Activated naive CD4-positive, alpha-beta T cell treated with anti-CD3 and anti-CD28 coated beads for 36 hours (primary cell): ENCODE measurements at places on chromosomes 2 and 18. TPM values are rescaled to one million over a fixed set of nuclear protein-coding genes. Genes with fewer than 3 reads are reported as not detected.

The GPR45 gene
- not detected for total RNA-seq

DNA sequence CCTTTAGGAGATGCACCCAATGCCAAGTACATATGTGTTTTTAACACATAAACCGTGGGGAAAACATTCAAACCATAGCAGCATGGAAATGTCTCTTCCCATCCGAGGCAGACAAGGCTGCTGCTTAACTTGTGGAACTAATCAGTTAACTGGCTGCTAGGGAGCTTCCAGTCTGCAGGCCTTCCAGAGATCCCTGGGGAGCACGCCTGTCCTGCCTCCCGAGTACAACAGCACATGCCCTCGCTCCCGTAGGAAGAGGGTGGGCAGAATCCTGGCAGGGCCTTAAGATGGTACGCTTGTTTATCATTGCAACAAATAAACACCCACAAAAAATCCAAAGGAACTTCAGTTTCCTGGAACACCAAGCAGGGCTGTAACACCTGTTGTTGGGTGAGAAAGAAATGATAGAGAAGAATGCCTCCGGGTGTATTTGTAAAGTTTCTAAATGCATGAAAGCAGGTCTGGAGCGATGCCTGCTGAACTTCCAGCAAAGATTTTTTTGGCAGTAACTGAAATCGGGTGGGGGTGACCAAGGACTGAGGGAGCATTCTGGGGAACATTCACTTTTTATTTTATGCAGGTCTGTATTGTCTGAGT, 56.2 kb downstream of the EDAR start:
- no peak for DNase-seq
- peaks cover 8% of the 10 kb centered on the region for H3K4me1 ChIP-seq
- no peaks in the 10 kb centered on the region for H3K36me3 ChIP-seq
- H3K27ac ChIP-seq: no peak overlapping the region

DNA sequence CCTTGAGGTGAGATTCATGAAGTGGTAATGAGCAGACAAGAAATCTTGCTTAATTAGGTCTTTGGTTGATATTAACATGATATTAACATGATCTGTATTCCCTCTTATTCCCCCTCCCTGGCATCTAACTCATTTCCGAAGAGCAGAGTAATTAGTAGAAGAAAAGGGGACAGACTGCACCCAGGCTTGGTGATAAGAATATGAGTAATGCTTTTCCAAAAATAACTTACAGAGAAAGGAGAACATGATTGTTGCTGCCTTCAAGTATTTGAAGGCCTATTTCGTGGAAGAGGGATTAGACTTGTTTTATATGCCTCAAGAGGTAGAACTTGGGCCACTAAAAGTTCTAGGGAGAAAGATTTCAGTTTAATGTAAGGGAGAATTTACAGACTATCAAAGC, 130.6 kb upstream of the ATP5MC3 start:
- DNase-seq: no peak
- H3K4me1 ChIP-seq: no peaks in the 10 kb centered on the region
- H3K36me3 ChIP-seq: no peaks in the 10 kb centered on the region
- no peaks in the 10 kb centered on the region for H3K27me3 ChIP-seq
- H3K4me3 ChIP-seq: no peak overlapping the region

GRCh38 chr18:59986139-59986538, 86.3 kb downstream of the PMAIP1 start:
- no peaks in the 10 kb centered on the region for H3K36me3 ChIP-seq
- DNase-seq: no peak
- H3K4me3 ChIP-seq: no peak overlapping the region
- H3K4me1 ChIP-seq: no peaks in the 10 kb centered on the region
- no peak overlapping the region for H3K27ac ChIP-seq

GRCh38 chr2:235599596-235600338, 105.9 kb downstream of the AGAP1 start:
- no peaks in the 10 kb centered on the region for H3K4me1 ChIP-seq
- DNase-seq: no peak
- no peaks in the 10 kb centered on the region for H3K36me3 ChIP-seq
- no peak overlapping the region for H3K27ac ChIP-seq

- no peaks in the 10 kb centered on the region for H3K36me3 ChIP-seq
- no peak overlapping the region for H3K4me3 ChIP-seq
- H3K4me1 ChIP-seq: peaks cover 8% of the 10 kb centered on the region
- H3K27ac ChIP-seq: no peak overlapping the region
These were observed 62.0 kb upstream of the ATL2 start for GRCh38 chr2:38438883-38439612.

DNA sequence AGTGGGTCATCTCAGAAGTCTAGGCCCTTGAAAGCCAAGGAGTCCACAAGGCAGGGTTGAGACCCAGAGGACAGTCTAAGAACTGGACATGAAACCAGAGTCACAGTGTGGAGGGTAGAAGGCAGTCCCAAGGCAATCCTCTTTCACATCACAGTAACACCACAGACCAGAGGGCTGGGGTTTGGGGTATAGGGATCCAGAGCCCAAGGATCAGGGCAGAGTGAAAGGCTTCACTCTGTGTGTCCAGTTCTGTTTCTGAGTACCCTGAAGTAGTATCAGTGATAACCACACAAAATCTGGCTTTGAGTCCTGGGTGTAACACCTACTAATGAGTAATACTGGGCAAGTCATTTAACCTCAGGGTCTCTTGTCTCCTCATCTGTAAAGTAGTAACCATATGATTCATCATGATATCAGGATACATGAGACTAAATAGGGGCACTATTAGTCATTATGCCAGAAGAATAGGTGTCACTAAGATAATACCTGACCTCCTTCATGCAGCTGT, 91.0 kb downstream of the ICA1L start:
- no peak overlapping the region for H3K27ac ChIP-seq
- H3K4me3 ChIP-seq: no peak overlapping the region
- H3K36me3 ChIP-seq: peaks cover 21% of the 10 kb centered on the region
- peaks cover 15% of the 10 kb centered on the region for H3K4me1 ChIP-seq
- peak; percentile 18 for DNase-seq
